ENCODE measurements at places on chromosomes 7 and 10. TPM values are rescaled to one million over a fixed set of nuclear protein-coding genes. Genes with fewer than 3 reads are reported as not detected.

DNA sequence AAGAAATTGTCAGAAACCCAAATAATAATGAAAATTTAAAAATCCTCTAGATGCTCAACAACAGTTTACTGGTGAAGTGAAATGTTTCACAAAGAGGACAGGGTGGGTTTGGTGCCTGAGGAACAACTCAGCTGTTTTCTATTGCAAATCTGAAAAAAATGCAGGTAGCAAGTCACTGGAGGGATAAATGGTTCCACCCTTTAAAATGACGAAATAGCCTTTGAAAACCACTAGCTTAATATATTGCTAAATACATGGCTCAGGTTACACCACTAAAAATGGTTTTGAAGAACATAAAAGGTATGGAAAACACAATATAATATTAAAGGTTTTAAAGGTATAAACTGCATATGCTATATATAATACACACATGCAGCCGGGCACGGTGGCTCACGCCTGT, 69.5 kb downstream of the LMBR1 start:
- H3K4me3 ChIP-seq: no peak overlapping the region
- no peaks in the 10 kb centered on the region for H3K27me3 ChIP-seq
- DNase-seq: no peak
- no peaks in the 10 kb centered on the region for H3K36me3 ChIP-seq
- no peak overlapping the region for H3K27ac ChIP-seq
- H3K4me1 ChIP-seq: no peaks in the 10 kb centered on the region

- H3K4me3 ChIP-seq: no peak overlapping the region
- no peaks in the 10 kb centered on the region for H3K4me1 ChIP-seq
Measured at GRCh38 chr10:84545651-84546050, 217.3 kb downstream of the CCSER2 start.

DNA sequence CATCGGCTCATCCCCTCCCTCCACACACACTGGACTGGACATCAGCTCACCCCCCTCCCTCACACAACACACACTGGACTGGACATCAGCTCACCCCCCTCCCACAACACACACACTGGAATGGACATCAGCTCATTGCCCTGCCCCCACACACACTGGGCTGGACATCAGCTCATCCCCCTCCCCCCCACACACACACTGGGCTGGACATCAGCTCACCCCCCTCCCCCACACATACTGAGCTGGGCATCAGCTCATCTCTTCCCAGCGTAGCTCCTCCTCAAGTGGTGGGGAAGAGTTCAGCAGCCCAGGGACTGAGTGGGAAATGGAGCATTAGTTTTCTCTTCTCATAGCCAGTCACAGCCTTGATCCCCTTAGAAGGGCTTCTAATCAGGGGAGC, 58.1 kb upstream of the WDR11 start:
- no peak overlapping the region for H3K4me3 ChIP-seq
- DNase-seq: no peak
- no peaks in the 10 kb centered on the region for H3K36me3 ChIP-seq
- no peak overlapping the region for H3K27ac ChIP-seq
- H3K27me3 ChIP-seq: no peaks in the 10 kb centered on the region
- H3K4me1 ChIP-seq: no peaks in the 10 kb centered on the region

- H3K4me3 ChIP-seq: no peak overlapping the region
- H3K27ac ChIP-seq: no peak overlapping the region
- no peaks in the 10 kb centered on the region for H3K36me3 ChIP-seq
- no peak for DNase-seq
Measured at GRCh38 chr10:71971311-71971731, 7.1 kb downstream of the CHST3 start.

GRCh38 chr10:96243296-96243695, 28.1 kb downstream of the BLNK start:
- no peak overlapping the region for H3K27ac ChIP-seq
- H3K27me3 ChIP-seq: no peaks in the 10 kb centered on the region
- DNase-seq: no peak
- H3K36me3 ChIP-seq: no peaks in the 10 kb centered on the region

DNA sequence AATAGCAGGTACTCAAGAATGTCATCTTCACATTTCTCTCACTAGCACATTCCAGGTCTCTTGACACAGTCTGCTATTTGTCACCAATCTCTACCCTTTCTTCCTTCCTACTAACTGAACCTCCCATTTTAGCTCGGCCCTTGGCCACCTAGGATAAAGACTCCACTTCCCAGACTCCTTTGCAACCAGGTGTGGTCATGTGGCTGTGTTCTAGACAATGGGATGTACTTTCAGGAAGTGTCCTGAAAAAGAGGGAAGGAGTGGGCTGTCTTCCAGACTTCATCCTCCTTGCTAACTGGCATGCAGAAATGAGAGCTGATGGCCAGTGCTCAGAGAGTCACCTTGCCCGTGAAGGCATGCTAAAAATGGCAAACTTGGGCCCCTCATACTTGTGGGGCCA, 139.2 kb downstream of the AMPH start:
- H3K4me3 ChIP-seq: no peak overlapping the region
- H3K27me3 ChIP-seq: no peaks in the 10 kb centered on the region
- no peak for DNase-seq
- peaks cover 3% of the 10 kb centered on the region for H3K36me3 ChIP-seq
- no peak overlapping the region for H3K27ac ChIP-seq
- no peaks in the 10 kb centered on the region for H3K4me1 ChIP-seq

- no peak for DNase-seq
- no peak overlapping the region for H3K27ac ChIP-seq
Measured at GRCh38 chr7:104550362-104550761, 222.0 kb downstream of the LHFPL3 start.

DNA sequence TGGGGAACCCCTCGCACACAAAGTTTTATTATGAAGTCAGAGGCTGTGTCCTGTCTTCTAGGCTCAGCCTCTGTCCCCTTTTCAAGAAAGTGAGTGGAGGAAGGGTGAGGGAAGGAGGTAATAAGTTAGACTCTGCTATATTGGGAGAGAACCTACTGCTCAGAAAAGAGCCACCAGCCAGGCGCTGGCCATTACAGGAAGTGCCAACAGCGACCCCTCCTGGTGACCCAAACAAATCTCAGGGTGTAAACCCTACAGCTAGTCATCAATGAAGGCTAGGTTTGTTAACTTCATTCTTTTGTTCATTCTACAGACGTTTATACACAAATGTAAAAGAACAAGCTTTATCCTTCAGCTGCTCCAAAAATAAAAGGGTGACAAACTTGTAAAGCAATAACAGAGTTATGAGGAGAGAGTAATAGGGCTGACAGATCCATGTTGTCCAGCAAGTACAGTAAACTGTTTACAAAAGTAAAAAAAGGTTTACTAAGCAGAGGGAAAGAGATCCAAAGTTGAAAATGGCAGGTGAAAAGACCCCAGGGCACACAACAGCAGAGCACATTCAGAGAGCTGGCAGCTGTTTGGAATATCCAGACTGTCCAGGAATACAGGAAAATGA, 82.7 kb downstream of the FAM204A start:
- no peak overlapping the region for H3K4me3 ChIP-seq
- H3K27ac ChIP-seq: no peak overlapping the region
- DNase-seq: no peak
- no peaks in the 10 kb centered on the region for H3K36me3 ChIP-seq
- H3K4me1 ChIP-seq: no peaks in the 10 kb centered on the region

DNA sequence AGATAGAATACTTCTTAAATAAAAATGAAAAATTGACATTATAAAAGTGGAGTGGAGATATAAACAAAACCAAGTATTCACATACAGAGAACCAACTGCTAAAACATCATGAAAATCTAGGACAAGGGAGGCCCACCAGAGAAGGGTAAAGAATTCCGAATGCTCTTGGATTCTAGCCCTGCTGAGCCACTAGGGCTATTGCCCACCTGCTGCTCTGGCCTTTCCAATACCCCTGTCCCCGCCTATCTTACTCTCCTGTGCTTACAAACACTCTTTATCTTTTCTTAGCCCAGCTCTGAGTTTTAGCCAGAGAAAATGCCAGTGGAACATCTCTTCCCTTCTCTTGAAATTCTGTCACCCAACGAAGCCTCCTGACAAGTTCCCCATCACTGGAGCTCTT, 100.3 kb downstream of the MACC1 start:
- H3K4me1 ChIP-seq: no peaks in the 10 kb centered on the region
- no peaks in the 10 kb centered on the region for H3K36me3 ChIP-seq
- no peak overlapping the region for H3K27ac ChIP-seq
- no peak overlapping the region for H3K4me3 ChIP-seq
- DNase-seq: no peak

GRCh38 chr10:125104559-125104958, 55.8 kb downstream of the CTBP2 start:
- DNase-seq: no peak
- no peak overlapping the region for H3K4me3 ChIP-seq
- no peak overlapping the region for H3K27ac ChIP-seq
- peaks cover 2% of the 10 kb centered on the region for H3K36me3 ChIP-seq

DNA sequence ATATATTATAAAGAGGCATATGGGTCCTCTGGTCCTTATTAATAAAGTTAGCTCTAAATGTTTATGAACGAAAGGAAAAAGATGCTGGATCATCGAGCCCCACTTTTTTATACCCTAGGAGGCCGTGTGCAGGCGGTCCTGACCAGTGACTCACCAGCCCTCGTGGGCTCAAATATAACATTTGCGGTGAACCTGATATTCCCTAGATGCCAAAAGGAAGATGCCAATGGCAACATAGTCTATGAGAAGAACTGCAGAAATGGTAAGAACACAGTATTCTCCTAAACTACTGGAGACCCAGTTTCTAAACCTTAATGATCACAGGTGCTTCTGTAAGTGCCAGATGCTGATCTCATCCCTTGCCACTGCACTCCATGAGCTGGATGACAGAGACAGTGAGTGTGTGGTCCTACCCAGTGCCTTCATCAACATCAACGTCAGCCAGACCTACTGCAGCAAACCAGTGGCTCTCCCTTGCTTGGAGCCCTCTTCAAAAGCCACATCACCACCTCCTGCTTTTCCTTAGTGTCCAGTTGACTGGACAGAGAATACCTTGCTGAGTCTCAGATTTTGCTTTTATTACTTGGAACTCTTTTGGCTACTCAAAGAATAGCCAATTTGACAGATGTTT, 7.6 kb downstream of the GPNMB start:
- no peaks in the 10 kb centered on the region for H3K4me1 ChIP-seq
- H3K36me3 ChIP-seq: peaks cover 6% of the 10 kb centered on the region
- H3K27me3 ChIP-seq: no peaks in the 10 kb centered on the region
- no peak for DNase-seq

- no peaks in the 10 kb centered on the region for H3K27me3 ChIP-seq
- H3K4me3 ChIP-seq: no peak overlapping the region
- no peak overlapping the region for H3K27ac ChIP-seq
- peaks cover 4% of the 10 kb centered on the region for H3K36me3 ChIP-seq
- H3K4me1 ChIP-seq: no peaks in the 10 kb centered on the region
Measured at GRCh38 chr7:154996756-154997155, 6.2 kb downstream of the PAXIP1 start.

DNA sequence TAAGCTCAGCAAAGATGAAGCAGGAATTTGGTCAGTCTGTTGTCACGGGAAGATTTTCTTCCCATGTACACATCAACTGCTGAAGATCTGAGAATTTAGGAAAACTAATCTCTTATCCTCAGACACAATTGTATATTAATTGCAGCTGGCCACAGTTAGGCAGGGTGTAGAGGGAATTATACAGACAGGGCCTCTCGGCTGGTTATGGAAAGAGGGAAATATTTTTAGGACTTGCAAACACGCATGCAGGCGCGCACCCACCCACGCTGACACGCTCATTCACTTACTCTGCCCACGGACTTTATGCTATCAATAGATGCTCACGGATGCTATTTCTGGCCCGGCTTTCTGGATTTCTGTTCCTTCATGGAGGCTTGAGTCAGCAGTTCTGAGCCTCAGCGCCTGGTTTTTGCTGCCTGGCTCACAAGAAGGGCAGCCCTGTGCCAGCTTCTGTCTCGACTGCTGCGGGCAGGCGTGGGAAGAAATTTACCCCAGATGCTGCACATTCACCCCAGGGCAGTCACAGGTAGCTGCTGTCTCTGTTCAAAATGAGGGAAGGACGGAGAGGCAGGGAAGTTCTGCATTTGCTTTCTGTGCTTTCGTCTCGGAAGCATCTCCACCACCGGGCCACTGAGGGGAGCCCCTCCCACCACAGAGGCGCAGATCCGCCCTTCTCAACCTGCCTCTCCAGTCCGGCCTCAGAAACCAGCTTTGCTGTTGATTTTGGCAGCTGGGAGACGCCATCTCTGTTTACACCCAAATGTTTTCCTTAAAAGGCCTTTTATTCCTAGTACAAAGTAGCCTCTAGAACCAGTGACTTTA, 116.3 kb upstream of the BTBD16 start:
- DNase-seq: peak; percentile 82
- H3K36me3 ChIP-seq: peaks cover 3% of the 10 kb centered on the region
- peaks cover 2% of the 10 kb centered on the region for H3K4me1 ChIP-seq
- peak overlapping the region; percentile 55 for H3K27ac ChIP-seq
- H3K4me3 ChIP-seq: no peak overlapping the region
- H3K27me3 ChIP-seq: no peaks in the 10 kb centered on the region

DNA sequence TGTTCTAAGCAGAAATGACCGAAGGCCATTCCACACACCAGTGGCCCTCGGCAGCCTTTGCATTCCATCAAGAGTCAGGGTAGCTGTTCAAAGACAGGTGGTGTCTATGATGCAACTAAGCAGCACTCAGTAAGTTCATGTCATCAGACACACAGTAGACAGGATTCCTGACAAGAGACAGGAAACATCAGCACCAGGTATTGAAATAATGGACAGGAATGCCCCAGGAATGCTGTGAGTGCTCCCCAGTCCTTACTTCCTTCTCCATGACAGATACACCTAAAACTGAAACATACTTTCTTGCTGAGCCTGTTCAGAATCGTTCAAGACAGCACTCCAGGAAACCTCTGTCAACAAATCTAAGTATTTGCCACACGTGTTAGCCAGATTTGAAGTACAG, 204.4 kb downstream of the TPST1 start:
- no peaks in the 10 kb centered on the region for H3K27me3 ChIP-seq
- no peaks in the 10 kb centered on the region for H3K36me3 ChIP-seq
- H3K4me1 ChIP-seq: no peaks in the 10 kb centered on the region
- no peak for DNase-seq
- H3K27ac ChIP-seq: no peak overlapping the region

Gene CROT
- total RNA-seq: 19.5 TPM

Gene OR6B1
- total RNA-seq: not detected

Gene COL13A1
- 9.3 TPM for total RNA-seq

Gene MYO3A
- 0.84 TPM for total RNA-seq

Gene IFIT1B
- 0.16 TPM for total RNA-seq

Gene KLF6
- total RNA-seq: 171 TPM

Gene LIPJ
- not detected for total RNA-seq

Gene RBM17
- total RNA-seq: 94.1 TPM

Gene STAG3
- 0.96 TPM for total RNA-seq

Gene FRMPD2
- not detected for total RNA-seq

Gene GPC2
- 0.78 TPM for total RNA-seq

Gene PRR15
- total RNA-seq: 1.6 TPM

Gene IMPDH1
- 60.1 TPM for total RNA-seq

Gene ABCB4
- 7.4 TPM for total RNA-seq

Gene TCTN3
- 20.8 TPM for total RNA-seq

Gene VGF
- not detected for total RNA-seq

Gene TBX20
- total RNA-seq: not detected

Gene PTPN20
- 8.2 TPM for total RNA-seq

Gene GDF2
- not detected for total RNA-seq

Gene CYP26C1
- 0.21 TPM for total RNA-seq

Measured in aorta (tissue), 5 donors.